ENCODE measurements at places on chromosomes 3 and 15.

- DNase-seq: no peak
These were observed 722.9 kb upstream of the CFAP20DC start for GRCh38 chr3:59772416-59773408.

GRCh38 chr3:29949131-29949530 is 657.3 kb upstream of the TGFBR2 start:
- no peak for DNase-seq

DNA sequence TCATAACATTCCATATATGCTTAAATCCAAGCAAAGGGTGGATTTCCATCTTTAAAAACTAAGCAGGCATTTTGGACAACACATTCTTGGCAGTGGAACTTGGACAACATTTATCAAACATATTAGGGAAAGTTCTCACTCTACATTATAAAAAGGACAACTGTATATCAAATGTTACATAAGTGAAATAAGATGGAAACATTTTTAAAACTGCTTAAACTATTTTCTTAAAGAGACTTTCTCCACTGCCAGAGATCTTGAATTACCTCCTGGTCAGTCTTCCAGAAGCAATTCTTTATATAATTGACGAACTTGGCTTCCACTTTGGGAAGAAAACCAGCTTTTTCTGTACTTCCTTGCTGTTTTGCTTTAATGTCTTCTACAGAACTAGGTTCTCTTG is 109.3 kb downstream of the NEO1 start:
- no peak for DNase-seq

- no peak for DNase-seq
These were observed 20.3 kb upstream of the NECTIN3 start for GRCh38 chr3:111051354-111051753.

DNA sequence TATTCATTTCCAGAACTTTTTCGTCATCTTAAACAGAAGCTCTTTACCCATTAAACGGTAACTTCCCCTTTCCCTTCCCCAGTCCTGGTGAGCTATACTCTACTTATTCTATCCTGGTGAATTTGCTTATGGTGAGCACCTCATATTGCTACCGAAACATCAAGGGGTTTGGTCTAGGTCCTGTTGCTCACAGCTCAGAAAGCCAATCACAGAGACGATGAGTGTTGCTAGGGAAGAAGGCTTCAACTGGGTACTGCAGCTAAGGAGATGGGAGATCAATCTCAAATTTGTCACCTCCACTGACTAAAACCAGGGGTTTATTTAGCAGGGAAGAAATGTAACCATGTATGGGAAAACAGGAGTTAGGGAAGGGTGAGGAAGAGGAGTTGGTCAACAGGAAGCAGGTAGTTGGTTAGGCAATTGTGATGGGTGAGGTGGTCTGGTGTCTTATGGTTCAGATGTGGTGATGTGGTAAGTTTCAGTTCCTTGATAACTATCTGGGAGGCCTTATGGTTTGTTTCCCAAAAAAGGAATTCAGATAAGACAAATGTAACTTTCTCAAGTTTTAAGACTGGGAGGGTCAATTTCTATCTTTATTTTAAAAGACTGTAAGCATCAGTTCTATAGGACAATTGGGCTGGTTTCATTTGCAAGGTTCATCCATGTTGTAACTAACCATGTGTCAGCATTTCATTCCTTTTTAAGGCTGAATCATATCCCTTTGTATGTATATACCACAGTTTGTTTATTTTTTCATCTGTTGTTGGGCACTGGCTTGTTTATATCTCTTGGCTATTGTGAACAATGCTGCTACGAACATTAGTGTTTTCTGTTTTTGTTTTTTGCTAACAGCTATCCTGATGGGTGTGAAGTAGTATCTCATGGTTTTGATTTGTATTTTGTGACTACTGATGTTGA is 24.3 kb downstream of the ARHGAP11B start:
- DNase-seq: no peak

GRCh38 chr3:153903430-153903829 is 217.8 kb upstream of the ARHGEF26 start:
- no peak for DNase-seq

- DNase-seq: no peak
These were observed 30.2 kb downstream of the RNU5B-1 start for GRCh38 chr15:65334586-65335231.

- no peak for DNase-seq
These were observed 146.8 kb downstream of the SMAD6 start for GRCh38 chr15:66848686-66849392.

DNA sequence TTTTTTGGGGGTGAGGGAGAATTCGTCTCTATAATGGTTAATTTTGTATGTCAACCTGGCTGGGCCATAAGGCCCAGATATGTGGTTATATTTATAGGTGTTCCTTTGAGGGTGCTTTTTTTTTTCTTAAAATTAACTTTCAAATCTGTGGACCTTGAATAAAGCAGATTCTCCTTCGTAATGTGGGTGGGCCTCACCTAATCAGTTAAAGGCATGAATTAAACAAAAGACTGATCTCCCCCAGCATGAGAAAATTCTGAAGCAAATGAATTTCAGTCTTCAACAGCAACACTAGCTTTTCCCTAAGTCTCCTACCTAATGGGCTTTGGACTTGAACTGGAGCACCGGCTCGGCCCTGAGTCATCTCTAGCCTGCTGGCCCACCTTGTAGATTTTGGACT is 77.4 kb downstream of the GMNC start:
- no peak for DNase-seq

GRCh38 chr3:150494411-150494977 is 51.8 kb downstream of the SERP1 start:
- DNase-seq: no peak

DNA sequence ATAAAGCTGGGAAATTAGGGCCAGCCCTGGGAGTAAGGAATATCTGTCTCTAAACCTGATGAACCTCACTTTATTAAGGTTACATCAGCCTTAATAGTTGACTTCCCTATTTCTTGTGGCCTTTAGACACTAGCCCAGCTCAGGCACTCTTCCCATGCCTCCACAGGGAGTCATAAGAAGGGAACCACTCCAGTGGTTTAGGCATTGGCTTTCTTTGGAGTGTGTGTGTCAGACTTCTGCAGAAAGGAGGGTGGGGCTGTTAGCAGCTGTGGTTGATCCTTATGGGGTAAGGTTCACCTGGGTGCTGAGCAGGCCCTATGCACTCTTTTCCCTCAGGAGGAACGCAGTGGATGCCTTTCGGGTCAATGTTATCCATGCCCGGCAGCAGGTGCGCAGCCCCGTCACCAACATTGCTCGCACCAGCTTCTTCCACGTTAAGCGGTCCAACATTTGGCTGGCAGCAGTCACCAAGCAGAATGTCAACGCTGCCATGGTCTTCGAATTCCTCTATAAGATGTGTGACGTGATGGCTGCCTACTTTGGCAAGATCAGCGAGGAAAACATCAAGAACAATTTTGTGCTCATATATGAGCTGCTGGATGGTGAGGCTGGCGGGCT is 4.0 kb downstream of the AP2M1 start:
- no peak for DNase-seq

DNA sequence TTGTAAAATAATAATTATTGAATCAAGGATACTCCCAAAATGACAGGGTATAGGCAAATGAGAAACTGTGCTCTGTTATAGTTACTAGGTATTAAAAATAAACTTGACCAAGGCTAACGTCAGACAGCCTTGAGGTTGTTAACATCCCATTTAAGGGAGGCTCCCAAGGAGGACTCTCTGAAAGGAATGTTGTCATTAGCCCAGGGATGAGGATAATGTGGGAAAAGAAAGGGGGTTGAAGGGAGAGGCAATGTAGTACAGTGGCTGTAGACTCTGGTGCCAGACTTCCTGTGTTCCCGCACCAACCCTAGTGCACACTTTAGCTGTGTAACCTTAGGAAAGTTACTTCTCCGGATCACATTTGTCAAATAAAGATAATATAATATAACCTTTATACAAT is 47.0 kb upstream of the RARB start:
- no peak for DNase-seq

- DNase-seq: no peak
These were observed 7.4 kb upstream of the LRRFIP2 start for GRCh38 chr3:37181756-37182155.
